Putamen (tissue), 1 donor: ENCODE measurements at places on chromosomes 6 and 20.

- DNase-seq = no peak
These were observed 481.2 kb downstream of the HAO1 start for GRCh38 chr20:7459083-7459482.

DNA sequence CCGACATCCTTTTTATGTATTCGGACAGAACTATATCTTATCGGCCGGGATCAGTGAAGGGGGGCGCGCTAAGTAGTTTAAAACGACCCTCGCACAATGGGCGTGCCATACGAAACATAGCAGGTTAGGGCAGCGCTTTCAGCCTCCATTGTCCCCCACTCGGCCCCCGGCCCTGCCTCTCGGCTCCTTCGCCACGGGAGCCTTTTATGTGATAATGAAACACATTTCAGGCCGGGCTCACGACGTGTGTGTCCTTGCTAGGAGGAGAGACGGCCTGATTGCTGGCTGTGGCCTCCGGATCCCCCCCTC is 5.3 kb downstream of the FOXA2 start:
- no peak for DNase-seq

DNA sequence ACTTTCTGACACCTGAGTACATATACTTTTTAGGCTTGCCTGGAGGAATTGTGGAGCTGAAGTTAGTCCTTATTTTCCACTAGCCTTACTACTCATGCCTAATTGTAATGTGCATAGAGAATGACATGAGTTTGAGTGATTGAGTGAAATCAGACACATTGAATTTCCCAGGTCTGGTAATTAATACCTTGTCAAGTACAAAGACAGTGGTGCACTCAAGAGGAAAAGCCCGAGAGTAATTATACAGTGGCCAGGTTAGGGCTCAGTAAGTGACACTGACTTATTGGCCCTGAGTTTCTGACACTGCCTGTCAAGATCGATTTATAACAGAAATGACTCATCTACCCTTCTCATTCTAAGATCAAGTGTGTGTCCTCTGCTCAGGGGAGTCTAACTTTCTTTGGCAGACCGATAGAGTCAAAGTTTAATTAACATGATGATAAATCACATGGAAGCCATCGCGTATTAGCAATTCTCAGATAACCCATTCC is 288.3 kb downstream of the TPBG start:
- DNase-seq = no peak

DNA sequence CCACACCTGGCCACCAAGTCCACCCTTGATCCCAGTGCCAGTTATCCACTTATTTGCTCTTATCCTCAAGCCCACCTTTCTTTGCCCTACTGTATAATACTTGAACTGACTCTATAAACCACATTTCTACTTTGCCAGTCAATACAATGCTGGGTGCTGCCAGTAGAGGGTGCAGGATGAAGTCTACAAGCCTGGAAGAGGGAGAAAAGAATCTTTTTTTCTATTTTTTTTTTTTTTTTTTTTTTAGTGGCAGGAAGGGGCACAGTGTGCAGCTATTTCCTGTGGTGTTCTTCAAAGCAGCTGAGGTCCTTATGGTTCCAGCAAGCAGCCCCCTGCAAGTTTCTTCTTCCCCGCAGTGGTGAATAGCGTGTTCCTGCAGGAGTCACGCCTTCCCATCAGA is 22.2 kb upstream of the GABRR1 start:
- no peak for DNase-seq

- peak; percentile 5 for DNase-seq
These were observed 461.9 kb downstream of the GJA1 start for GRCh38 chr6:121897337-121897760.

DNA sequence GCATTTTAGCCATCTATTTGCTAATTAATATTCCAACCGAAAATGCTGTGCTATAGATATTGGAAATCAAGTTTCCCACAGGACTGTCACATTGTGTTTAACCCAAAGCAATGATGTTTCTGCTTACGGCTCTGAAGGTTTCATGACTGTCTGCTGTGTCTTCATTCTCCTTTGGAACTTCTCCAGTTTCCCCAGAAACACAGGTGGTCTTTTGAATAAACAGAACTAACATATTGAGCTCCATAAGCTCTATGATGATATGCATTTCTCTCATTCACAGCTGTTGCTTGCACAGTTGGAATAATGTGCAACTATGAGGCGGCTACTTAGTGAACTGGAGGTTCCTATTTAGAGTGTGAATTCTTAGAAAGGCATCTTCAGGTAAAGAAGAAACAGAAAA is 266.0 kb upstream of the ID4 start:
- no peak for DNase-seq

- DNase-seq = no peak
These were observed 68.6 kb downstream of the LCA5 start for GRCh38 chr6:79468587-79468986.

DNA sequence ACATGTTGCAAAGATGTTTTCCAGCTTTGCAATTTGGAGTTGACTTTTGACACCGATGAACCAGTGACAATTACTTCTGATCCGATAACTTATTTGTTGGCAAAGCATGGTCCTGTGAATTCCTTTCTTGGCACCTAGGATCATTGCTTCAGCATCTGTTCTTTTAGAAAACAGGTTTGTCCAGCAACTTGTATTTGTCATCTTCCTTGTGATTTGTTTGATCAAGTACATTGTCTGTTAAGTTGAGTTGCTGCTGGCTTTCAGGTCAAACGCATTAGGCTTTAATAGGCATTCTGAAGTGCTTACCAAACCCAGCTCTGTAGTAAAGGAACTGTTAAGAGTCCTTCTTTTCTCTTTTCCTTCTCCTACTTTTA is 192.4 kb upstream of the ZNF217 start:
- DNase-seq = no peak

GRCh38 chr20:32611286-32611685 is 26.2 kb upstream of the NOL4L start:
- no peak for DNase-seq

- DNase-seq = no peak
These were observed 41.1 kb downstream of the TFAP2A start for GRCh38 chr6:10373642-10374359.

GRCh38 chr6:28413681-28414080 is 14.1 kb upstream of the ZSCAN12 start:
- DNase-seq = no peak

DNA sequence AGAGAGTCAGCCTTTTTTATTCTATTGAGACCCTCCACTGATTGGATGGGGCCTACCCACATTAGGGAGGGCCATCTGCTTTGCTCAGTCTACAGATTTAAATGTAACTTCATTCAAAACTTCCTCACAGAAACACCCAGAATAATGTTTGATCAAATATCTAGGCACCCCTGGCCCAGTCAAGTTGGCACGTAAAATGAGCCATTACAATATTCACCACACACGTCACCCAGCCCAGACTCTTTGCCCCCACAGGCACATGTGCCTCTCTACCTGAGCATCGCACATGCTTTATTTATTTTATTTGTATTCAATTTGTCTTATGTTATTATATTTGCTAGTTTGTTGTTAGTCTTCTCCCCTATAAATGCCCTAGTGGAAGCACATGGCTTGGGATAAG is 70.9 kb upstream of the EYA2 start:
- no peak for DNase-seq

GRCh38 chr20:10802236-10802635 is 128.4 kb upstream of the JAG1 start:
- DNase-seq = no peak

DNA sequence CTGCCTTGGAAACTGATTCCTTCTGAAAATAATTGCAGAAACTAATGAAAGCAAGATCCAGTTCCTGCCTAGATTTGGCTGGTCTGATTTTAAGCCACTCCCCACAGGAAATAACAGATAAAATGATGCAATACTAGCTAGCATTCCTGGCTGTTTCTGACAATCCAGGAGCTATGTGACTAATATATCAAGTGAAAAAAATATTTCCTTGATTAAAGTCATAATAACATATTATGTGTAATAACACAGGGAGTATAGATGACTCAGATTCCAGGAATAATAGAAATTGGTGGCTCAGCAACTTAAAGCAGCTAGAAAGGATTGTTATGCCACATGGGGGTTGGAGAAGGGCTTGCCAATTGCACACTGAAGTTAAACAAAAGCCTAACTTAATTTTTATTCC is 182.7 kb upstream of the SALL4 start:
- DNase-seq = no peak

- no peak for DNase-seq
These were observed 145.1 kb upstream of the FKBP1C start for GRCh38 chr6:63066055-63066704.

- DNase-seq = no peak
These were observed at the start of gene COX4I2 for GRCh38 chr20:31637660-31638059. Gene COX4I2, plus strand, starts transcription at chr20:31637912. Its CDS starts 1,106 bp downstream, at chr20:31639018.

- peak; percentile 59 for DNase-seq
These were observed 73.9 kb downstream of the PHACTR3 start for GRCh38 chr20:59678288-59678687.

- no peak for DNase-seq
These were observed 202.6 kb downstream of the CD109 start for GRCh38 chr6:73898599-73898998.

- DNase-seq = no peak
These were observed 203.5 kb upstream of the TSHZ2 start for GRCh38 chr20:52768694-52769093.

GRCh38 chr6:106419900-106420613 is 59.5 kb downstream of the CRYBG1 start:
- no peak for DNase-seq

- DNase-seq = no peak
These were observed 644.4 kb downstream of the CBLN4 start for GRCh38 chr20:55360895-55361294.

DNA sequence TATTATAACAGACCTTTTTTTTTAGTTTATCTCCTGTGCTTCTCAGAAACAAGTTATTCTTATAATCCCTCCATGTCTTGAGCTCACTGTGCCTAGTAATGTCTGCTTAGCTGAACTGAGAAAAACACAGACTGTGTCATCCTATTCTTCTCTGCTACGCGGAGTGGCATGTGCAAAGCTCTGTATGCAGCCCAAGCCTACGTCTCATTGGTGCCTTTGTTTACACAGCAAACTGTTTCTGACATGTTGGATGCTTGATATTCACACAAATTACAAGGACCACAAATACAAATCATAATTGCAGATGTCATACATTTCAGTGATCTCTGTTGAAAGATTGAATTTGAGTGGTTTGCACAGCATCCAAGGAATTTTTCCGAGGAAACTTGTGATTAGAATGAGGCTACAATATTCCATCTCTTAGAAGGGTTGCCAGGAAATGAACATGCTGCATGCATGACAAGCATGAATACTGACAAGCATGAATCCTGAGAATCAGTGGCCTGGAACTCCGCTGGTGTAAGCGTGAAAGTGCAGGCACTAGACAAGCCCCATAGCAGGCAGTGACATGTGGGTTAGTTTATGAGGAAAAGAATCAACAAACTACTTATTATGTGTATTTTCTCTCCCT is 128.4 kb upstream of the SGK1 start:
- DNase-seq = no peak

- no peak for DNase-seq
These were observed 15.6 kb downstream of the NSFL1C start for GRCh38 chr20:1450926-1451491.

DNA sequence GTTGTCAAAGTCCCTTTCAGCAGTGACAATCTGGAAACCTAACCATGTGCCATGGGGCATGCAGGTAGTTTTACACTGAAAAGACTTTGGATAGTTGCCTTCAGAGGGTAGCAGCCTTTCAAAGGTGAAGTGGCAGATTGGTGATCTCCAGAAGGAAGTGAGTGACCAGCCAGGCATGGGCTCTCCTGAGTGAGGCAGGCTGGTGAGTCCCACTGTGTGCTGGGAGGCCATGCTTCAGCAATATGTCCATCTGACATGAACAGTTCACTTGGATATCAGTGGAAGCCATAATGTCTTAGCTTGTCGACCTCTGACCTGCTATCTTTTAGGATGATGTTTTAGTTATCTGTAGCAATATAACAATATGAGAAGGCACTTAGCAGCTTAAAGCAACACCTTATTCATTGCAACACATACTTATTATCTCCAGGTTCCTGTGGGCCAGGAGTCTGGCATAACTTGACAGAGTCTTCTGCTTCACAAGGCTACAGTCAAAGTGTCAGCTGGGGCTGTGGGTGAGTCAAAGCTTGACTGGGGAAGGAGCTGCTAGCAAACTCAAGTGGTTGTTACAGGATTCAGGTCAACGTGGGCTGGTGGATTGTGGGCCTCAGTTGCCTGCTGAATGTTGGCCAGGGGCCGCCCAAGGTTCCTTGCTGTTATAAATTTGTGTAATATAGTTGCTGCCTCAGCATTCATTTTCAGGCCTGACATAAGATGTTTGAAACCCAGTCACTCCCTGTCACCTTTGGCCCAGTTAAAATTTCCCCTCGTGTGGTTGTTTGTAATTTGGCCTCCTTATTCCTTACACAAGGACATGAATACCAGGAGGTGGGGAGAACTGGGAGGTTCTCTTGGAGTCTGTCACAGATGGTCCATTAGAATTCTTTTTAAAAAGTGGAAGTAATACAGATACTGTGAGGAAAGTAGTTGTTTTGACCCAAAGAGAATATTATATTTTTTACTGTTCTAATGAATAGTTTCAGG is 100.2 kb downstream of the UST start:
- no peak for DNase-seq
